ENCODE measurements at places on chromosomes 2 and 18.

DNA sequence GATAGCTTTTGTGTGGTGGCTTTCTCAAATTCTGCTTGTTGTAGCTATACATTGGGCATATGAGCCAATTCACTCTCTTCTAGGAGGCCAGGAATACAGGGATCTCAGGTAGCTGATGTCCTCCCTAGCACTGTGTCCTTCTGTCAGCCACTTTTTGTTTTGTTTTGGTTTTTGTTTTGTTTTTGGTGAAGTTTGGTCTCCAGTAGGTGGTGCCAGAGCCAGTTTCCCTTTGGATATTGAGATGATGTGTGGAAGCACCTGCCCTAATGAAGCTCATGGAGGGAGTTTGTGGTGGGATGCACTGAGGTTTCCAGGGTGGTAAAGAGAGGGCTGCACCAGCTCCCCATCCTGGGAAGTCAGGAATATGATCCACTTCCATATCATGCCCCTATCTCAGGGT is 100.5 kb upstream of the VWC2L start:
- DNase-seq, result no peak

- DNase-seq, result peak; percentile 28
These were observed 62.1 kb downstream of the LBH start for GRCh38 chr2:30293303-30293921.

GRCh38 chr2:241777170-241777685 is 606 bp downstream of the GAL3ST2 start:
- no peak for DNase-seq

- no peak for DNase-seq
These were observed 2.2 kb downstream of the CNOT9 start for GRCh38 chr2:218570850-218571249.

DNA sequence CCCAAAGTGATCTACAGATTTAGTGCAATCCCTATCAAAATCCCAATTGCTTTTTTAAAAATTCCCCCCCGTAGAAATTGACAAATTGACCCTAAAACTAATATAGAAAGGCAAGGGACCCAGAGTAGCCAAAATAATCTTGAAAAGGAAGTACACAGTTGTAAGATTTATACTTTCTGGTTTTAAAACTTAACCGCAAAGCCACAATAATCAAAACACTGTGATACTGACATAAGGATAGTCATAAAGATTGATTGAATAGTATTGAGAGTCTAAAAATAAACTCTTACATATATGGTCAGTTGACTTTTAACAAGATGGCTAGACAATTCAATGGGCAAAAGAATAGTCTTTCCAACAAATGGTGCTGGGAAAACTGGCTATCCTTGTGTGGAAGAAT is 58.7 kb upstream of the GAREM2 start:
- DNase-seq, result no peak

DNA sequence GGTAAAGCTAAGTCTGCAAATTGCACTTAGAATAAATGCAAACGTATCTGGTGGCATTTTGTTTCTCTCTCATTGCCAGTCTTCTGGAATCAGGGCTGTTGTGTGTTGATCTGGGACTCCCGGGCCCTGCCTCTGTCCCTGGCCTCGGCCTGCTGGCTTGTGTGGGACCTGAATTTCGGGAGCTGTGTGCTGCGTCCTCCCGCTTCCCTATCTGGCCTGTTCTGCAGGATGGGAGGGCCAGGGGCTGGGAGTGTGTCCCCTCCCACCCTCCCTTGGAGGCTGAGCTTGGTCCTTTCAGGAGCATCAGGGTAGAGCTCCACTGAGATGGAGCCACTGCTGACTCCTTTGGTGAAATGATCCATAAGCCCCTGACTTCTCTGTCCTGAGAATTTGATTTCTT is 118.5 kb downstream of the ACKR3 start:
- DNase-seq, result no peak

DNA sequence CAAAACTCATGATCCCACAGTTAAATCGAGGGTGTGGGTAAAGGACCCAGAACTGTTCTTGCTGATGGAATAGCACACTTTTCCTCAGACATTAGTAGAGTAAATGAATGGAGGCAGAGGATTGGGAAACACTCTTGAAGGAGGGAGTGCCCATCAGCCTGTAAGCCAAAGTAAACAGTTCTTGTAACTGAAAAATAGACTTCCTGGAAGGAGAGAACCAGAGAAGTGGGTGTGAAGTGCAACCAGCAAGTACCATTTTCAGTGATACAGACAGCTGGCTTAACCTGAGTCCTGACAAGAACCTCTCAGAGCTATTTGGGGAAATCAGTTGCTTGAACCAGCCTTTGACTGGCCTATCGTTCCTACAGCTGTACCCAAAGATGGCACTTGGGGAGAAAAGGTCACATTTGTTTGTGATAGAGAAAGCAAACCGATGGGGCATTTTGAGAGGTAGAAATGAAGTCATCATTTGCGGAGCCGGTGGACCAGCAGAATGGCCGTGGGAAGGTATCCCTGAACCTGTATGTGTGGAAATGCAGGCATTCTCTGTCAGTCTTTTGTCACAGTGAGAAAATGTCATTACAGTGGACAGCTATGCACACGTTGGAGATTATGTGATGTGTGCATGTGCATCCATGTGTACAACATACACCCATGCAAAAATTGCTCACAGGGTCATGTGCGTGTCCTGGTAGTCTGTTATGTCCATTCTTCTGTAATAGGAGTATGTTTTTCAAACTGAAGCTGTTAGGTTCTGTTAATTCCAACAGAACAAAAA is 17.8 kb downstream of the CRIM1 start:
- DNase-seq, result no peak

- DNase-seq, result no peak
These were observed 148.7 kb downstream of the CALCRL start for GRCh38 chr2:187299122-187299906.

- no peak for DNase-seq
These were observed 214.7 kb downstream of the RAD51AP2 start for GRCh38 chr2:17303521-17303920.

- DNase-seq, result no peak
These were observed 1241.2 kb upstream of the CDH2 start for GRCh38 chr18:29418136-29418535.

- no peak for DNase-seq
These were observed 78.7 kb upstream of the ITGA4 start for GRCh38 chr2:181378491-181378890.

- no peak for DNase-seq
These were observed 95.3 kb upstream of the FANCL start for GRCh38 chr2:58336416-58336815.

DNA sequence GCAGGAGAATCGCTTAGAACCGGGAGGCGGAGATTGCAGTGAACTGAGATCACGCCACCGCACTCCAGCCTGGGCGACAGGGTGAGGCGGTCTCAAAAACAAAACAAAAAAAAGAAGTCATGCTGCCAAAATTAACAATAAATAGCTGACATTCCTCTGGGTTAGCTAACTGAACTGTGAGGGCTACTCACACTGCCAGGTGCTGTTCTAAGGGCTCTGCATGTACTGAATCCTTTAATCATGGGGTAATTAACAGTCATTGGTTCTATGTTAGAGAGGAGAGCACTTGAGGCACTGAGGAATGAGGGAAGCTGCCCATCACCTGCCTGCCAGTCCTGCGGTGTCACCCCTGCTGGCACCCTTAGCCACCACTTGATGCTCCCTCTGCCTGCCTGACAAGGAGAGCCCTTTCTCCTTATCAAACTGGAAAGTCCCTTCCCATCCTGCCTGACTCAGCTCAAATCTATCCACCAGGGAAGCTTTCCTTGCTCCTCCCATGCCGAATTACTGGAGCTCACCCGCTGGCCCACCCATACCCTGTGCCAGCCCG is 73.0 kb upstream of the RIOK3 start:
- DNase-seq, result no peak

GRCh38 chr2:129062146-129062912 is 743.7 kb upstream of the HS6ST1 start:
- no peak for DNase-seq

DNA sequence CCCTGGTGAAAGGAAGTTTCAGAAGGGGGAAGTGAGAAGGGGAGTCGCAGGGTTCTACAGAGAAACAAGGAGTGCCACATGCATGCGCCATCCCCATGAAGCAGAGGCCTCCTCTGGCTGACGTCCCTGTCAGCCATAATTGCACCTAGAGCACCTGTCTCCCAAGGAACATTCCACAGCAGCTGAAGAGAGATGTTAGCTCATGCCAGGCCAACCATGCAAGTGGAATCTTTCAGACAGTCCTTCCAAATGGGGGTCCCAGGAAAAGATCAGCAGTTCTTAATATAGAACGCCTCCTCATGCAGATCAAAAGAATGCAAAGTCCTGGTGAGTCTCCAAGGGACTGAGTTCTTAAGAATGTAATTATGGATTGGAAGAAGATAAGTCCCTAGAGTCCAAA is 29.6 kb downstream of the MRO start:
- DNase-seq, result no peak

DNA sequence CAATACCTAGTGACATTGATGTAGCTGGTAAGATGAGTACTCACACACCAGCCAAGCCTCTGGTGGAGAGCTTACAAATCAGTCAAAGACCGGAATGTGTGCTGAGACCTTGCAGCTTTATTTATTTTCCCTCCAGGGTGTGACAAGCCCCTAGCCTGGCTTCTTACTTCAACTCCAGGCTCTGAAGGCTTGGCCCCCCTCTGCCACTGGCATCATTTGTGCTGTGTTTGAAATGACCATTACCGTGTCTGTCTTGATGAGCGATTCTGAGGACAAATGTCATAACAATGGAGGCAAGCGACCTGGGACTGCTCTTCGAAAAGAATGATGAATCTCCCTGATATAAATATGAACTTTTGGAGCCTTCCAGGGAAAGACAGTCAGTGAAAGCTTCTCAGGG is 749.9 kb upstream of the HS6ST1 start:
- no peak for DNase-seq

DNA sequence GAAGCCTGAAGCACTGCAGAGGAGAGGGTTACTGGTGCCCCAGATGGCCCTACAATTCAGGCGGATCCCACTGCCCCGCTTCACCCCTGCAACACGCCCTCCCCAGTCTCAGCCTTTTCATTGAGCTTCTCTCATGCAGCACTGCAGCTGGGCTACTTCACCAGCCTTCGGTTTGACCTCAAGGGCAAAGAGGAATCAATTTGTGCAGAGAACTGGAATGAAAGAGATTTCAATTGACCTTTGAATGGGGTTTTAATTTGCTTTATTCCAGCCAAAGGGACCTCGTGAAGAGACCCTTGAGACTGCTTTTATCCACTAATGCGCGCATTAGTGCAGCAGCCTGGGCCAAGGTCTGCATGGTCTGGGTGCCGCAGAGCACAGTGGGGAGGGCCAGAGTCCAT is 8.8 kb upstream of the POMC start:
- DNase-seq, result no peak

GRCh38 chr2:66490588-66491001 is 55.7 kb downstream of the MEIS1 start:
- DNase-seq, result no peak

DNA sequence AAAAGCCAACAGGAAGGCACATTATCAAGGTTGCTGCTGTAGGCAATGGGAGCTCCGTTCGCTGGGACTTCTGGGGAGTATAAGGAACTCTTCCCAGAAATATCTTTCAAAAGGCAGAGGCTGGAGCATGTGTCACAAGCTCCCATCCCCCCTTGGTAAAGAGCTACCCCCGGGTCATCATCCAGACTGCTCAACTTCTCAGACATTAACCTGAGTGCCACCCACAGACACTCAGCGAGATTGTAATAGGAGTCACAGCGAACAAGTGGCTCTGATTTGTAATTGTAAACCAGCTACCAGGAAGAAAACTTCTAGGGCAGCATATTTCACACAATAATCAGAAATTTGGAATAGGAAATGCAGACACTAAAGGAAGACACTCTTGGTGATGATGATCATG is 290.2 kb upstream of the PARD3B start:
- DNase-seq, result no peak

DNA sequence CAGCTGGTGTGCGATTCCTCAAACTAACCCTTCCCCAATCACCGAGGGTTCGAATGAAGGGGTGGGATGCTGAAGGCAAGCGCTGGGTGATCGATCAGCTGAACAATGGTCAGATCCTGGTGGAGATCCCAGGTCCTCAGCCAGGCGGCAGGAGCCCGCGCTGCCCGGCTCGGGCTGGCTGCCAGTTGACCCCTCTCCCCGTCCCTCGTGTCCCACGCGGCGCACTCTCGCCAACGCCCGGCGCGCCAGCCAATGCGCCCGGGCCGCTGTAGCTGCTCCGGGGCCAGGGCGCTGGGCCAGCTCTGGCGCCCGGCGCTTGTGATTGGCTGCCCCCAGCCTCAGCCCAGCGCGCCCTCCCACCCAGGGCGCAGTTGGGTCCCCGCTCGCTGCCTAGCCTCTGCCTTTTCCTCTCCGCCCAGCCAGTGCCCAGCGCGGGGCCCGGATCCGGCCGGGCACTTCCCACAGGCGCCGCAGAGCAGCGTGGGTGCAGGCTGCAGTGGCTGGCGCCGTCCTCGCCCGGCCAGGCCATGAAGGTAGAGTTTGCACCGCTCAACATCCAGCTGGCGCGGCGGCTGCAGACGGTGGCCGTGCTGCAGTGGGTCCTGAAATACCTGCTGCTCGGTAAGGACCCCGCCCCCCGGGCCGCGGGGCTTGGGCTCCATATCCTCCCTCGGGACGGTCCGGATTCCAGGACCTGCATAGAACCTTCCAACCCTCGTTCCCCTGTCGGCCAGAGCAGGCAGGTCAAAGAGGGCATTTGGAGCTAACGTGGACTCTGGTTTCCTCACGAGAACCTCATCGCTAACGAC is at the start of gene MOGAT1:
TSS of gene MOGAT1 (plus strand) at position 400 of the 809 bp plus-strand sequence. CDS start at position 528, 128 bp downstream.
- DNase-seq, result no peak

DNA sequence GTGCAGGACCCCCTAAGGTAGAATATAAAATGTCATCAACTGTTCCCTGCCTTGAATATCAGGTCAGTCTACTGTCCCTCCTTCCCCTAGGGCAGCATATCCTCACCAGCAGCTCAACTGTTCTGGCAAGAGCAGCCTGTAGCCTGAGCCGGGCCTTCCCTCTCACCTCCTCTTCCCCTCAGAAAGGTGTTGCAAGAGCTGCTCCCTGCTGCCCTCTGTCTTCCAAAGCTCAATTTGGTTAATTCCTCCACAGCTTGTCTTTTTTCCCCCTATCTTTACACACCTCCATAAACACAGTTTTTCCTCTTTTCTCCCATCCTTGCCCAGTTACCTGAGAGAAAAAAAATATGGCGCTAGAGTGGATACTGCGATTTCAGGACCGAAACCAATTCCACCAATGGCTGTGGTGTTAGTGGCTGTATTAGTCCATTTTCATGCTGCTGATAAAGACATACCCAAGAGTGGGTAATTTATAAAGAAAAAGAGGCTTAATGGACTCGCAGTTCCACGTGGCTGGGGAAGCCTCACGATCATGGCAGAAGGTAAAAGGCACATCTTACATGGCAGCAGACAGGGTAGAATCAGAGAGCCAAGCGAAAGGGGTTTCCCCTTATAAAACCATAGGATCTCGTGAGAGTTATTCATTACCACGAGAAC is 184.7 kb downstream of the MREG start:
- no peak for DNase-seq

Data from KG1 (cell line).